Heart right ventricle (tissue), 16 donors: ENCODE measurements at places on chromosomes 13 and 19. TPM values are rescaled to one million over a fixed set of nuclear protein-coding genes. Genes with fewer than 3 reads are reported as not detected.
A peak's percentile ranks its signal among the peaks of the same experiment; 100 is the strongest.

DNA sequence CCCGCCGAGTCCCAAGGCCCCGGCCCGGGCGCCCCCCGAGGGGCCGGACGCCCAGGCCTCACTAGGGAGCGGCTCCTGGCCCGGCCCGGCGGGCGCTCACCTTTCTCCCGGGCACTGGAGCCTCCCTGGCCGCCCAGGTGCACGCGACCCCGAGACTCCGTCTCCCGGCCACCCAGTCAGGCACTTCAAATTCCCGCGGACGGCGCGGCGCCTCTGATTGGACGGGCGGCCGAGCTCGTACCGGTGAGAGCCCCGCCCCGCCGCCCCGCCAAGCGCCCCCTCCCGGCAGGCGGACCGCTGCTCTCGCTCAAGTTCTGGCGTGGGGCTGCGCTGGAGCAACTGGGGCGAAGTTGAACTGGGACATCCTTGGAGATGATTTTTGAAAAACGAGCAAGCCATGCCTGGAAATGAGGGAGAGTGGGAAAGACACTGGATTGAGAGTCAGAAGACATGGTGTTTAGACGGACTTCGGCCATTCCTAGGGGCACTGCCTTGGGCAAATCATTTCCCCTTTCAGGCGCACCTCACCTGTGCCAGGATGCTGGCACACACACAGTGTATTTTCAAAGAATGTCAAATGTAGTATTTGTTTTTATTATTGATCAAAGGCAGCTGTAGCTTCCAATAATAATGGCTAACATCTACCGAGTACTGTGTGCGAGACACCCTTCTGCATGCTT is 485.3 kb downstream of the UQCRFS1 start:
- no peak for DNase-seq

DNA sequence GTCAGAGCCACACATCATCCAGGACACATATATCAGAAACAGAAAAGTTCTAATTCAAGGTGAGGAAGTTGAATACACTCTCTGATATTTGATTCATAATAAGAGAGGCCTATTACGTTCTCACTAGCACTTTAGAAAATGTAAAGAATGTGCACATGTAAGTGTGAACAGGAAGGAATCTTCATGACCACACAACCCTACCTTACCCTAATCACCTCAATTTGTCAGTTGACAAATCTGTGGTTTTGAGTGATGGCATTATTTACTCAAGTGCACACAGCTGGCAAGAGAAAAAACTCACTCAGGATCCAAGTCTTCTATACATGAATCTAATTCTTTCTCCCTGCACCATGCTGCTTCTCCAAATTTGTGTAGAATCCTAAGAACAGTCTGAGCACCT is 445.8 kb downstream of the SUCLA2 start:
- DNase-seq = no peak

DNA sequence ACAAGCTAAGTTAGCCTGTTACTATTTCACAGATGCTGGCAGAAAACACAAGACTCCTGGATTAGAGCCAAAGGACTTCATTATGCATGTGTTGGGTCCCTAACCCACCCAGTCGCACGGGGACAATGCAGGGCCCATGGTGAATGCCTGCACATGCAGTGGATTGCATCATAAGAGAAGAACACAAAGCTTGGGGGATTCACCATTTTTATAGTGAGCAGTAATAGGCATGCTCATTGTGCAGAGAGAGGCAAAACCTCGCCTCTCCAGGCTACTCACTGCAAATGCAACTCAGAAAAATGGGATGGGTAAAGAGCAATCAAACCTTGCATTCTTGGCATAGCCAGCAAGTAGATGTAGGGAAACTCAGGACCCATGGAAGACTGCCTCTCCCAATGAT is 115.8 kb downstream of the DIAPH3 start:
- DNase-seq = no peak

- peak; percentile 79 for DNase-seq
Observed at GRCh38 chr19:44757057-44757734, 8.7 kb downstream of the BCL3 start.

DNA sequence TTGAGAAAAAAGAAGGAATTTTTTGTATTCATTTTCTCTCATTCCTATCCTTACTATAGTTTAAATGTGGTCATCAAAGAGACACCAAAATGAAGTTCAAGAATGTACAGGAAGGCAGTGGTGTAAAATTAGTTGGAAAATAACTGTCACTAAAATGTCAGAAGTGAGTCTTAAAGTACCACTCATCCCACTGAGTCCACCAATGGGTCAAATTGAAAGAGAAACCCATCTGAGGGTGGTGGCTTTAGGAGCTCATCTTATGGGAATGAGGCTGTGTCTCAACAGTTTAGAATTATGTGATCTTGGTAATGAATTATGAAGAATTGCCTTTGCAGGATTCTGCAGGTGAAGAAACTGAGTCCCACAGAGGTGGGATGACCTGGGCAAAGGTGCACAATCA is 403.5 kb downstream of the FGF9 start:
- DNase-seq = no peak

DNA sequence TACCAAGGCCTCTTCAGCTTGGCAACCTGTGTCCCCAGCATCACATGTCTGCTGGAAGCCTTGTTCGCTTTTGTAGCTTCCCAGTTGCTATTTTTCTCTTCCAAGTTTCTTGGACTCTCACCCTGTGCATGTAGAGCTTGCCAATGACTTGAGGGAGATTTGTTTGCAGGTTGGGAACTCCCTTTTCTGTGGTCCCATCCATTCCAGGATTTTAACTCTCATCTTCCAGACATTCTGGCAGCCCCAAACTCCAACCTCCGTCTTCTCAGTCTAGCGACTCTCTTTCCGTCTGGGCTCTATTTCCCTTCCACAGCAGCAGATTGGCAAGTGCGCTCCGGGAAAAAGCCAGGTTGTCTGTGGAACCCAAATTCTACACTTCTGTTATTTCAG is 9.0 kb downstream of the PLAUR start:
- no peak for DNase-seq

GRCh38 chr13:99269627-99270241 is 11.6 kb upstream of the GPR18 start:
- no peak for DNase-seq

GRCh38 chr13:47869776-47870175 is 131.3 kb downstream of the SUCLA2 start:
- DNase-seq = no peak

- DNase-seq = no peak
Observed at GRCh38 chr13:39417643-39418042, 185.3 kb downstream of the LHFPL6 start.

- DNase-seq = no peak
Observed at GRCh38 chr19:45881909-45882528, 3.9 kb downstream of the IRF2BP1 start.

DNA sequence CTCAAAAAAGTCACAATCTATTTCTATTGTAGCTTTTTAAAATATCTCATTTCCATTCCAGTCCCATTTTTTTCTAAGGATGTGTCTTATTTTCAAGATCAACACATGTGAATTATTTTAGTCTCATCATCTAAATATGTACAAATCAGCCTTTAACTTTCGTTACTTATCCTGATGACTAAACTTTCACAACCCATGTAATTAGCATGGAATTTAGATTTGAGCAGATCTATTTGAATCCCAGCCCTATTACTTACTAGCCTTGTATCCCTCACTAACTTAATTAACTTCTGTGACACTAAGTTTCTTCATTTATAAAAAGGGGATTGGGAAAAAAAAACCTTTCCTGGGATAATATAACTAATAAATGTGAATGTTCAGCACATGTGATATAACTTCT is 81.1 kb downstream of the UFM1 start:
- no peak for DNase-seq

Gene METTL21C
- total RNA-seq = not detected

Gene PRODH2
- total RNA-seq = not detected

Gene ZGLP1
- 0.75 TPM for total RNA-seq
